Hypothalamus (tissue), 51 donors: ENCODE measurements at places on chromosomes 16 and 17.

GRCh38 chr16:10171221-10171620 is 11.0 kb downstream of the GRIN2A start:
- no peak for DNase-seq

GRCh38 chr17:49629447-49629846 is 48.5 kb downstream of the SPOP start:
- no peak for DNase-seq

DNA sequence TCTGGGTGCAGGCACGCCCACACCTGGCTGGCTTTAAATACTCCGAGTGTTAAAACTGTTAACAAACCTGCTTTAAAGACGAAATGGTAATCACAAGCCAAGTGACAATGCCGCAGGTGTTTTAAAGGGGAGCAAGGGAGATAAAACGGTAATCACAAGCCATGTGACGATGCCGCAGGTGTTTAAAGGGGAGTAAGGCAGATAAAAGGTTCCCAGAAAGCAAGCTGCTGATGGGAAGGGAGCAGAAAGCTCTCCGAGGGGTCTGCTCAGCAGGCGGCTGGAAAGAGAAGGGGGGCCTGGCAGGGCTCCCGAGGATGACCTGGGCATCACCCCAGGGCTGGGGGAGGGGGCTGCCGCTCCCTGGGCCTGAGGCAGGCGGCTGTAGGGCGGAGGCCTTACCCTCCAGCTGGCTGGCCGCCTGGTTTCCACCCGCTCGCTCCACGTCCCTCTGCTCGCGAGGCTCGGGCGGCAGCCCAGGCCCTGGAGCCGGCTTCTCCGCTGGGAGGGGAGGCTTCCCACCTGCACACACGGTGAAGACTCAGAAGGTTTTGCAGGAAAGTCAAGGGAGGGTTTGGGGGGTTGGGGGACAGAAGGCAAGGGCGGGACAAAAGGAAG is 12.1 kb downstream of the NDUFAF8 start:
- DNase-seq = no peak

DNA sequence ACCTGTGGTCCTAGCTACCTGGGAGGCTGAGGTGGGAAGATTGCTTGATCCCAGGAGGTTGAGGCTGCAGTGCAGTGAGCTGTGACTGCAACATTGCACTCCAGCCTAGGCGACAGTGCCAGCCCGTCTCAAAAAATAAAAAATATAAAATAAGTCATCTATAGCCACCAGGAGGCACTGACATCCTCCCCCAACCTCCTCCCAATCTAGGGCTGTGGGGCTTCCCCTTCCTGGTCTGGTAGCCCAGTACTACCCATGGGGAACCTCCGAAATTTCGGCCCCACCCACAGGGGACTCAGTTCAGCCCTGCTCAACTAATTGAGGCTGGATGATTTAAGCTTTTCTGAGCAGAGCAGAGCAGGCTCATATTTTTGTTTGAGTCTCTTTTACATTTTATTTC is 3.2 kb downstream of the ZSCAN10 start:
- DNase-seq = no peak

DNA sequence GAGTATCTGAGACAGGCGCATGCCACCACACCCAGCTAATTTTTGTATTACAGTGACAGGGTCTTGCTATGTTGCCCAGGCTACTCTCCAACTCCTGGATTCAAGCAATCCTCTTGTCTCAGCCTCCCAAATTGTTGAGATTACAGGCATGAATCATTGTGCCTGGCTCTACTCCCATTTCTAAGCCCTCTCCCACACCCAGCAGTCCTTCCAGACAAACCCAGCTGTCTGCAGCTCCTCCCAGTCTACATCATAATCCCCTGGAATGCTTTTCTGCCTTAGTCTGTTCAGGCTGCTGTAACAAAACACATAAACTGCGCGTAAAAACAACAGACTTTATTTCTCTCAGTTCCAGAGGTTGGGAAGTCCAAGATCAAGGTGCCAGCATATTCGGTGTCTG is 144.5 kb downstream of the GRIN2A start:
- DNase-seq = no peak

GRCh38 chr16:1481906-1482835 is 6.6 kb downstream of the PTX4 start:
- no peak for DNase-seq

- no peak for DNase-seq
Measured at GRCh38 chr17:4696437-4696805, 7.5 kb downstream of the PELP1 start.

GRCh38 chr16:23512168-23512695 is 1.9 kb upstream of the GGA2 start:
- no peak for DNase-seq

GRCh38 chr17:35345926-35346771 is 27.3 kb downstream of the SLFN11 start:
- no peak for DNase-seq

DNA sequence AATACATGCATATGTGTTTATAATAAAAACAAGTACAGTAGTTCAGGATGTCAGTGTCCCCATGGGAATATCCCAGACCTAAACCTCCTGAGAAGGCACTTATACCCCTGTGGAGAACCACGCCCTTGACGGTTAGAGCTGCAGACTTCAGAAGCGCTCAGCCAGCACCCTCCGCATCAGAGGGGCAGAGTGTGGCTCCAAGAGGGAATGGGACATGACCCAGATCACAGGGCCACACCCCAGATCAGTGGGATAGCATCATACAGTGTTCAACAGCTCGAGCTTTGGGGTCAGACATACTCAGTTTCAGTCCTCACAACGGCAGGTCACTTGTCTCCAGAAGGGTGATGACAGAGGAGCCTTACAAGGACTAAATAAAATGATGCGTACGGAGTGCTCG is 45.8 kb upstream of the ZNF423 start:
- no peak for DNase-seq

DNA sequence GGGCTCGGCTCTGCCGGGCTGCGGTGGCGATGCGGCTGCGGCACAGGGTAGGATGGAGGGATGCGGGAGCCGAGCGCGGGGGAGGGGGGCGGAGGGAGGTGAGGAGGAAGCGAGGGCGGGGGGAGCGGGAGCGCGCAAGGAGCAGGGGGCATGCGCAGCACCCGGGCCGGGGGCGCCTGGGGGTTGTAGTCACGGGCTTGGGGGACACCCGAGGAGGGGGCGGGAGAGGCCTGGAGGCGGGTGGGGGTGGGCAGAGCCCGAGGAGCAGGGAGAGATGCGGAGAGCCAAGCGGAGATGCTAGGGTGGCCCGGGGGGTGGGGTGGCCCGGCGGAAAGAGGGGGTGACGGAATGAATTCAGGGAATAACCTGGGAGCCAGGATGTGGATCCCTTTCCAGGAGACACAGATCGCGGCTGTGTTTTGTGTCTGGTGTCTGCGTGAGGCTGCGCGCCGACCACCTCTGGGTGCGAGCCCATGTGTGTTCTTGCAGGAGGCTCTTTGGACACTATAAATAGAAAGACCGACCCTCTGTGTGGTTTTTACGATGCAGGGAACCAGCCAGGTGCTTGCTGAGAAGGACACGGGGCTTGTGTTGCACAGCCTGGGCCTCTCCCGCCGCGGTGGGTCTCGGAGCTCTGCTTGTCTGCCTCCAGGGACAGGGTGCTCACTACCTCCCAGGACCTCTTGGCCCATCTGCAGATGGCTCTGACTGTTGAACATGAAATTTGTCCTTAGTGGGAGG is at the start of gene STX1B:
STX1B (minus strand) TSS at position 54 of the 741 bp plus-strand sequence. CDS start 242 bp downstream, outside the sequence.
- peak; percentile 17 for DNase-seq

GRCh38 chr17:933312-934073 is 46.1 kb downstream of the NXN start:
- no peak for DNase-seq

GRCh38 chr17:35841505-35841904 is 27.2 kb downstream of the HEATR9 start:
- no peak for DNase-seq

DNA sequence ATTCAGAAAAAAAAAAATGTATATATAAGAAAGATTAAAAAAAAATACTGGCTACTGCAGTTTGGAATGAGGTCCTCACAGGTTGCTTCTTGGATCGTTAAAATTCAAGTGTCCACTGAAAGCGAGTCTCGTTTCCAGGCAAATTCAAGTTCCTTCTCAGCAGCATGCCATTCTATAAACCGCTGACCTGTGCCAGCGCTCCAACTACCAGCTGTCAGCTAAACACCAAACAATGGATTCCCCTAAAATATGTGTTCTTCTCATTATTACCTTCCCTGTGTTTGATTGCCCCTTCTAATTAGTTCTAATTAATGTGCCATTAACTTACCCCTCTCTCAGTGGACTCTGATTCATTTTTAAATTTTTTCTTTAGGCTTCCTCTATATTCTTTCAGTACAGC is 92.4 kb downstream of the DNAH9 start:
- DNase-seq = no peak
